ENCODE measurements at places on chromosomes 13 and 19. TPM values are rescaled to one million over a fixed set of nuclear protein-coding genes. Genes with fewer than 3 reads are reported as not detected.

Gene FGF22
- 0.97 TPM for total RNA-seq

Gene ZNF491
- total RNA-seq = 0.43 TPM

Gene GRIN2D
- not detected for total RNA-seq

Gene ELSPBP1
- total RNA-seq = not detected

Gene ZNF829
- 6.1 TPM for total RNA-seq

DNA sequence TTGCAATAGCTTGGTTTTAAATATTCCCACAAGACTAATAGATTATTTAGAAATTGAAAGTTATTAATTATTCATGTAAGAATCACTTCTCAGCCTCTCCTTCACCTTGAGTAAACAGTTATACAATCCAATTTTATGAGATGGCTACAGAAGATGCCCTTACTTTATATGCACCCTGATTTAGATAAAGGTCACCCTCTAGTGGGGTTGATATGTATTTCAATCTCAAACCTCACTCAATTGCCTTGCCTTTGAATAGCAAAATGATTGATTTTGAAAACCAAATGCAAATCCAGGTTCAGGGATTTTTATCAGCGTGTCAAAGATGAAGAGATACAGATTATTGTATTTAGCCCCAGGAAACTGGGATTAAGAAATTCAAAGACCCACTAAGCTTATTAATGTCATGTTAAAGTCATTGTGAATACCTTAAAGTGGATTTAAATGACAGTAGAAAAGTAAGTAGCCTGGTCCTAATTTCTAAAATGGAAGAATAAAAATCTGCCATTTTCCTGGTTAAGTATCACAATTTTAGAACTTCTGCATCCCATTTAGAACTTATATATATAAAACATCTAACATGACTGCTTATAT, 305.1 kb downstream of the ITGBL1 start:
- DNase-seq = no peak

DNA sequence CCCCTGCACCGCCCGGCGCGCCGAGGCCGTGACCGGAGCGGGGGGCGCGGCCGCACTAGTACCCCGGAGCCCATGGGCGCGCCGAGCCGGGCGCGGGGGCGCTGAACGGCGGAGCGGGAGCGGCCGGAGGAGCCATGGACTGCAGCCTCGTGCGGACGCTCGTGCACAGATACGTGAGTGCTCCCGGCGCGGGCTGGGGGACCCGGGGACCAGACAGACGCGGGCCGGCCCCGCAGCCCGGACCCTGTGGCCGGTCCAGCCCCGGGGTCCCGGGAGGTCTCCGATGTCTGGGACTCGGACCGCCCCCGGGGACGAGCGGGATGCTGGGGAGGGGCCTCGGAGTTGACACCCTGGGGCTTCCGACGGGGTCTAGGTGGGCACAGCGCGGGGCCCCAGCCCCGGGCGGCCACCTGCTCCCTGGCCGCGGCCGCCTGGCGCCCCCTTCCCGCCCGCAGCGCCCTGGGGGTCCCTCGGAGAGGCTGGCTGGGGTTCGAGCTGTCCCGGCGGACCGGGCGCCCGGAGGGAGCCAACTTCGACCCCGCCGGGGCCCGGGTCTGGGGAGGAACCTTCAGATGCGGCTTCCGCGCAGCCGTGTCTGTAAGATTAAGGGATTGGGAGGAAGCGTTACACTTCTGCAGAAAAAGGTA, 568 bp downstream of the ATP11A start:
- no peak for DNase-seq

GRCh38 chr19:24069905-24070657, 16.9 kb upstream of the ZNF254 start:
- no peak for DNase-seq

DNA sequence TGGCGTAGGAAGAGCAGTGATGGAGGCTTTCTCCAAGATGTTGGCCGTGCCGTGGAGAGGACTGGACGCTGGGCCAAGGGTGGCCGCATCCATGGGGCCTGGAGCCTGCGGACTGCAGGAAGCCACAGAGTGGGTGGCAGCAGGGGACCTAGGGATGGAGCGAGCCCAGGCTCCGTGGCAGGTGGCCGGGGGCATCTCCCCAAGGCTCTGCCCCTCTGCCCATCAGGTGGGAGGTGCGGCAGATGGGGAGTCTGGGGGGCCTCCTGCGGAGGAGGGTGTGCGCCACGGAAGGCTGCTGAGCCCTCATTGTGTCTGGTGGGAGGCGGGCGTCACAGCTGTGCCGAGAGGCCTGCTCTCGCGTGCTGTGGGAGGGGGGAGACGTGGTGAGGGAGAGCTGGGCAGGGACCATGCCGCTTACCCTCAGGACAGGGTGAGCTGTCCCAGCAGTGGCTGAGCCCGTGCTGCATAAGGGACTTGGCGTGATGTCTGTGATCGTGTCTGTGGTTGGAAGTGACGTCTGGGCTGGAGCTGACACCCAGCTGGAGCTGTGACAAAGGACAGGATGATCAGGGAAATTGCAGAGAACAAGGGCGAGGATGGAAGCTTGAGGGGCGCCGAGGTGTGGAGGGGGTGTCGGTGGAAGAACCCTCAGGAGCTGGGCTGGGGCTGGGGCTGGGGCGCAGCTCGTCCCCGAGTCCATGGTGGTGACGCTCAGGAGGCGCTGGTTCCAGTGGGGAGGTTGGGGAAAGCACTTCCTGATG, 13.4 kb downstream of the MCF2L start:
- no peak for DNase-seq

Measured in CD8-positive, alpha-beta T cell (primary cell).